ENCODE measurements at places on chromosomes 7 and 10. TPM values are rescaled to one million over a fixed set of nuclear protein-coding genes. Genes with fewer than 3 reads are reported as not detected.

DNA sequence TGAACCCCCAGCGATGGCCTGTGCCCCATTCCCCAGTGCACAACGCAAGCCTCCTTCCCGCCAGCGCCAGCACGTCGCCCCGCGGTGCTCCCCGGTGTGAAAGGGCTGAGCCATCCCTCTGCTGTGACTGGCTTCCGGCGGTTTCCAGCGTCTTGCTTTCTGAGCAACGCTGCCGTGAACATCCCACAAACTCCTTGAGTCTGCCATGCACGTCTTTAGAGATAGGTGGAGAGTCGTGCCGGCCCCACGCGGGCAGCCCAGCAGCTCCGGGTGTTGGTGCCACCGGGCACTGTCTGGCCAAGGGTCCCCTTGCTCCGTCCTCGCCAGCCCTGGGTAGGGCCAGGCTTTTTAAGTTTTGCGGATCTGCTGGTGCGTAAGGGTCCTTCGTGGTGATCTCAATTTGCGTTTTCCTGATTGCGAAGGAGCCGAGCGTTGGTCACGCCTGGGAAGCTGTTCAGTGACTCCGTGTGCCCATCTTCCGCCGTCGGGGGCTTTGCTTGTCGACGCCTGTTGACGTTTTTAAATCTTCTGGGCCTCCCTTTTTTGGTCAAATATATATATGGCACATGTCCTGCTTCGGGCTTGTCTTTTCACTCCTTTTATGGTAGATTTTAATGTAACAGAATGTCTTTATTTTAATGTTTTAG is 70.6 kb downstream of the FOXL3 start:
- no peaks in the 10 kb centered on the region for H3K36me3 ChIP-seq
- no peaks in the 10 kb centered on the region for H3K4me1 ChIP-seq
- no peak overlapping the region for H3K27ac ChIP-seq

DNA sequence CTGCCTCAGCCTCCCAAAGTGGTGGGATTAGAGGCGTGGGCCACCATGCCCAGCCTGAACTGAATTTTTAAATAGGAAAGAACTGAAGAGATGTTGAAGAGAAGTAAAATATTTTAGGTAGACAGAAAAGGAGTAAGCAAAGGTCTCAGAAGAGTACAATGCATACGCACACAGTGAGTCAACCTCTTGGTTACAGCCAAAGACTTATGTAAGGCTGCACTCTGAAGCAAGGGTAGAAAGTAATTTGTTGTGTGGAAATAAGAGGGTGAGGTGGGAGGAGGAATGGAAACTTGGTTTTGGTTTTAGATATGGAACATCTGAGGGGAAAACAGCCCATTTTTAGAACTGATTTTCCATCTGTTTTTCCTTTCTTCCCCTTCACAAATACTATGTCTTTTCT is 17.6 kb downstream of the KRIT1 start:
- DNase-seq, result no peak
- no peak overlapping the region for H3K4me3 ChIP-seq
- H3K27ac ChIP-seq, result no peak overlapping the region
- no peaks in the 10 kb centered on the region for H3K27me3 ChIP-seq

The TMEM196 gene
- 0.07 TPM for total RNA-seq

DNA sequence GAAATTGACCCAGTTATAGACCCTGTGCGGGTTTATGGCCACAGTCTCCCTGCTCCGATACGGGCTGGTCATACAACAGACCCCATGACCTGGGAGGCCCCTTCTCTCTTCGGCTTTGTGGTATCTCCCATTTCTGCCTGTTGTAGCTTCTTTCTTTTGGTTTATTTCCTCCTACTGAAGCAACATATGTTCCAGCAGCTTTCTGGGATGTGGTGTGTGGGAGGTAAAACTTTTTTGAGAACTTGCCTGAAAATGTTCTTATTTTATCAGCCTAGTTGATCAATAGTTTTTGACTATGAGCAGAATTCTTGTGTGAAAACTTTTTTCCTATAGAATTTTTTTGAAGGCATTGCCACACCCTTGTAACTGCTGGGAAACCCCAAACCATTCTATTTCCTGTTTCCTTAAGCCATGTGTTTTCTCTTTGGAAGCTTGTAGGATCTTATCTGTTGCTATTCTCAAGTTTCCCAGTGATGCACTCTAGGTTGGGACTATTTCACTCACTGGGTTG is 80.0 kb downstream of the DAGLB start:
- no peak for DNase-seq
- H3K36me3 ChIP-seq, result no peaks in the 10 kb centered on the region
- no peak overlapping the region for H3K4me3 ChIP-seq
- H3K27ac ChIP-seq, result no peak overlapping the region
- no peaks in the 10 kb centered on the region for H3K27me3 ChIP-seq

The EMX2 gene
- not detected for total RNA-seq

GRCh38 chr7:34108165-34108564 is 202.8 kb downstream of the BMPER start:
- no peaks in the 10 kb centered on the region for H3K27me3 ChIP-seq
- no peaks in the 10 kb centered on the region for H3K36me3 ChIP-seq
- no peak overlapping the region for H3K27ac ChIP-seq
- H3K4me3 ChIP-seq, result no peak overlapping the region
- no peak for DNase-seq
- H3K4me1 ChIP-seq, result no peaks in the 10 kb centered on the region

- no peak overlapping the region for H3K4me3 ChIP-seq
- no peaks in the 10 kb centered on the region for H3K4me1 ChIP-seq
- H3K36me3 ChIP-seq, result no peaks in the 10 kb centered on the region
Measured at GRCh38 chr10:78588194-78588811, 480.5 kb upstream of the ZMIZ1 start.
